ENCODE measurements at places on chromosomes 2 and 18.

- DNase-seq = no peak
Observed at GRCh38 chr2:233862261-233862768, 5.9 kb downstream of the MSL3B start.

DNA sequence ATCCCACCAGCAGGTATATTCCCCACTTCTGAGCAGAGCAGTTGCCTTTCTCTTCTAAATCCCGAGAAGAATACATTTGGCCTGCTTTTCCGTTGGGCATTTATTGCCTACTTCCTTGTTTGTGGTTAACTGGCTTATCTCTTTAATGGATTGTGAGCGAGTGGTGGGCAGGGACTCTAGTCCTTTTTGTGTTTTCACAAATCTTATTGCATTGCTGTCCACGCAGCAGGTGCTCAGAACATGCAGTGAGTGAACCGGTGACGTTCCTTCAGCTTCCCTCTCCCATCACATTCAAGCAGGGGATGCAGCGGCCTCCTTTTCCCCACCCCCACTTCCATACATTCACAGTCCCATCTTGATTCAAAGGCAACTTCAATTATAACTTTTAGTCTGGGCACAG is 28.9 kb upstream of the GAREM2 start:
- DNase-seq = no peak

- no peak for DNase-seq
Observed at GRCh38 chr2:10338270-10339188, 35.8 kb downstream of the HPCAL1 start.

DNA sequence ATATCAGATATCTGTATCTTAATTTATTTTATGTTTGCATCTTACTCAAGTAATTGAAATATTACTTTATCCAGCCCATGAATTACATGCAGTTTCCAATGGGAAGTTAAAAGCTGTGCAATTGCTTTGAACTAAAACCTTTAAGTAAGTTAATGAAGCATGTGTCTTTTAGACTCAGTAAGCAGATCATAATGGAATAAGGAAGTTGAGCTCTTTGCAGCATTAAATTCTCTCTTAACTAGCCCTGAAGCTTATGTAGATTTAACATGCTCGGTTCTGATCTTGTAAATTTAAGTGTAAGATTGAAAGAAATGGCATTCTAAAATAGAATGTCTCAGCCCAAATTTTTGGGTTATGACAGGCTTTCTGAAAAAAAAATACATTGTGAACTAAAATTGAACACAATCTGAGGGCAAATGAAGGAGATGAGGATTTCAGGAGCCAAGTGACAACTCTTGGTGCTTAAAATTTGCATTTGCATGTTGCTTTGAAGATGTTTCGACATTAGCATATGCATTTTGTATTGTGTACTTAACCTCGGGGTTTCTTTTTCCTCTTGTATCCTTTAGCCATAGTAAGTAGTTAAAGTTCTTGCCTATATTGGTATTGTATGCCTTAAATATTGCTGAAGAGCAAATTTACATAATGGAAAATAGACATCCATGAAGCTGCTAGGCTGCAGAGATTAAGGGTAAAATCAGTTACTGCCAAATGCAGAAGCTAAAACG is 297.8 kb upstream of the KCNJ3 start:
- DNase-seq = no peak

- no peak for DNase-seq
Observed at GRCh38 chr2:70962211-70962884, 16.1 kb upstream of the ANKRD53 start.

- no peak for DNase-seq
Observed at GRCh38 chr2:133377599-133377998, 190.7 kb downstream of the NCKAP5 start.

DNA sequence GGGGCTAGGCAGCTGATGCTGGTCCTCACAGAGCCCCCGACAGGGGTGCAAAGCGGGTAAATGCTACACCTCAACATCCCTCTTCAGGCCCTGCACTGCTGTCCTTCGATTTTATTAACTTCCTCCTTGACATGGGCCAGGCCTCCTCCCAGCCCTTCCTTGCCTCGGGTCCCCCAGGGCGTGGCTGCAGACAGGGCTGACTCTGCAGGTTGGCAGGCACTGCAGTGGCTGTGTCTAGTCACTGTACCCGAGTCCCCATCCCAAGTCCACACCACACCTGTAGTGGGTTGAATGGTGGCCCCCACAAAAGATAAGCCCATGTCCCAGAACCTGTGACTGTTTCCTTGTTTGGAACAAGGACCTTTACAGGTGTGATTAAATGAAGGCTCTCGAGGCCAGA is 140.2 kb downstream of the TWIST2 start:
- no peak for DNase-seq

DNA sequence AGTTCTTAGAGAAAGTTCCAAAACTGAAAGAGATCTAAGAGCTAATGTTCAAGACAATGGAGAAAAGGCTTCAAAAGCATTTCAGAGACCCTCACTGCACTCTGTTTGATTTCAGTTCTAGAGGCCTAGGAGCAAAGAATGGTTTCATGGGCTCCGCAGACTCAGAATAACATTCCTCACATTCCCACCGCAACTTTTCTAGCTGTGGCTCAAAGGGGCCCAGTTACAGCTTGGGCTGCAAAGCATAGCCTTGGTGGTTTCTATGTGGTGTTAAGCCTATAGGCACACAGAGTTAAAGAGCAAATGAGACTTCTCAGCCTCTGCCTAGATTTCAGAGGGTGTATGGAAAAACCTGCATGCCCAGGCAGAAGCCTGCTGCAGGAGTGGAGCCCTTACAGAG is 73.0 kb downstream of the FSIP2 start:
- DNase-seq = no peak

- no peak for DNase-seq
Observed at GRCh38 chr18:61628085-61628484, 264.7 kb downstream of the RNF152 start.

- no peak for DNase-seq
Observed at GRCh38 chr18:53219853-53220252, 879.9 kb downstream of the DCC start.

DNA sequence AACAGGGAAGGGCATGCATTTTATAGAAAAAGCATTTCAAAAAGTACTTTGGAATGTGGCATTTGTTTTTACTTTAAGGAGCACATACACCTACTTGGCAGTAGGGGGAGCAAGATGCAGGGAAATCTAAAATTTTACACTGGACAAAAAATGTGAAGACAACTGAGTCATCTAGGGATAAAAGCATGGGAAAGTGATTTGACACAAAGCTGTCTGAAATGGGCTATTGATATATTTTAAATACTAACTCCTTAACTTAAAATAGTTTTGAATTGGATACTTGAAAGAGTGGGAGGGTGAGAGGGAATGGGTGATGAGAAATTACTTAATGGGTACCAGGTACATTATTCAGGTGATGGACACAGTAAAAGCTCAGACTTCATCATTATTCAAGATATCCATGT is 15.8 kb downstream of the TMEM200C start:
- peak; percentile 10 for DNase-seq

Measured in myocyte (in vitro differentiated cells).